ENCODE measurements at places on chromosomes 7 and 10. TPM values are rescaled to one million over a fixed set of nuclear protein-coding genes. Genes with fewer than 3 reads are reported as not detected.

The MOSPD3 gene
- total RNA-seq, result 14.1 TPM

The HOXA9 gene
- not detected for total RNA-seq

The AFAP1L2 gene
- 3.5 TPM for total RNA-seq

The PRKCQ gene
- 40.8 TPM for total RNA-seq

The ANKRD61 gene
- total RNA-seq, result 0.25 TPM

The SFTPA1 gene
- not detected for total RNA-seq

The SEC61G gene
- total RNA-seq, result 200 TPM
